ENCODE measurements at places on chromosomes 2 and 18.

- DNase-seq, result no peak
These were observed 56.2 kb downstream of the ETAA1 start for GRCh38 chr2:67453310-67453709.

DNA sequence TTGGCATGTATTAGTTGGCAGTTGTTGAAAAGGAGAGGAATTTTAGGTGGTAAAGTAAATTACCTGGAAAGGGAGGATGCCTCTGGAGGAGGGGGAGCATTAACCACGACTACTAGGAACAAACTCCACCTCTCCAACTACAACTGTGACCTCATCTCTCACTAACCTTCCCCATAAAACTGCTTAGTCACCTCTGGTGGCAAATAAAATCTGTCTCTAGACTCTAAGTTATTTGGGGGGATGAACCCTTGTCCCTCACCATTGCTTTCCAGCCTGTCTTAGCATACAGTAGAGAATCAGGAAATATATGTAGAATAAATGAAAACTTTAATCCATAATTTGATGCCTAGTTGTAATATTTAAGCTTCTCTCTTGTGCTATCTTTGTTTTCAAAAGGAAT lies 27.6 kb upstream of the MYO1B start:
- DNase-seq, result no peak

DNA sequence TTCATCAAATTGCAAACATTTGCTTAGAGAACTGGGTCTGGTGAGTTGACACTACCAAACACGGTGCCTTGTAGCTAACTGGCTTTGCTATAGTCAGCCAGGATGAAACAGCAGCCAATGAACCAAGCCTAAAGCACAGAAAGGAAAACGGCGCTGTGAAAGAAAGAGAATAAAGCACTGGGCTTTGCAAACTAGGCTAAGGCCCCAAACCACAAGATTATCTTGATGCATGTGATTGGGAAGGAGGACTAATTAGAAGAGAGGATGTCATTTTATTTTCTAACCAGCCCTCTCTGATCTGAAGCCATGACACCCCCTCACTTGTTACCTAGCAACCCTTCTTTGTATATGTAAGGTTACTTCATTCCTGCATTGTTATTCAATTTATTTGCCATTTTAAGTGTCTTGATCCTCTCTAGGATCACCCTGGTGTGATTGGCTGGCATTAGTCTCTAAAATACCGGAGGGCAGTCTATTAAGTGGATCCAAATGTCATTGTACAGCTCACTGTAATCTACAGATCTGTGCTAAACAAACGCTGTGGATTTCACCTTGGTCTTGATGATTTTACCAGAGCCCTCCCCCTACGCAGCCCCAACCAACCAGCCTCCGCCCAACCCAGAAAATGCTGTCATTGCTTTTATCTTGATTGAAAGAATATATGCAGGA lies 395.4 kb upstream of the ACVR2A start:
- no peak for DNase-seq

- DNase-seq, result no peak
These were observed 23.5 kb upstream of the SCN7A start for GRCh38 chr2:166517533-166518061.

GRCh38 chr18:24860978-24861680 lies 400.7 kb downstream of the HRH4 start:
- DNase-seq, result no peak

DNA sequence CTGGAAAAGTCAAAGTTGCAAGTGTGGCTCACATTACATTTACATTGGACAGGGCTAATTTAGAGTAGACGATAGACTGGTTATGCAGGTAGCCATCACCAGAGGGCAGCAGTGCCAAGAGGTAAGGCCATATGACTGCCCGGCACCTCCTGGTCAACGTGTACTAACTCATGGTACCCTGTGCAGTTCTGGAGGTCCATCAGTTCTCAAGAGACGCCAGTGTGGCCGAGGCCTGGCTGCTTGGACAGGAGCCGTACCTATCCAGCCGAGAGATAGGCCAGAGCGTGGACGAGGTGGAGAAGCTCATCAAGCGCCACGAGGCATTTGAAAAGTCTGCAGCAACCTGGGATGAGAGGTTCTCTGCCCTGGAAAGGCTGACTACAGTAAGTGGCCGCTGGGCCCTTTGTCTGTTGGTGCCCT lies 65.8 kb upstream of the EML6 start:
- DNase-seq, result peak; percentile 22

DNA sequence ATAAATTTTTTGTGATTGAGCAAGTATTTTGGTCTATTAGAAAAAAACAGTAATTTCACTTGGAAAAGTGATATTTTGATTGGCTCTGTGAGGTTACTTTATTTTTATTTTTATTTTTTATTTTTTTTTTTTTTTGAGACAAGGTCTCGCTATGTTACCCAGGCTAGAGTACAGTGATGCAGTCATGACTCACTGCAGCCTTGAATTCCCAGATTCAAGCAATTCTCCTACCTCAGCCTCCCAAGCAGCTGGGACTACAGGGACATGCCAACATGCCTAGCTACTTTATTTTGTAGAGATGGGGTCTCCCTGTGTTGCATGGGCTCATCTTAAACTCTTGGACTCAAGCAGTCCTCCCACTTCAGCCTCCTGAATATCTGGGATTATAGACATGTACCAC lies 60.9 kb upstream of the MGAT5 start:
- no peak for DNase-seq

DNA sequence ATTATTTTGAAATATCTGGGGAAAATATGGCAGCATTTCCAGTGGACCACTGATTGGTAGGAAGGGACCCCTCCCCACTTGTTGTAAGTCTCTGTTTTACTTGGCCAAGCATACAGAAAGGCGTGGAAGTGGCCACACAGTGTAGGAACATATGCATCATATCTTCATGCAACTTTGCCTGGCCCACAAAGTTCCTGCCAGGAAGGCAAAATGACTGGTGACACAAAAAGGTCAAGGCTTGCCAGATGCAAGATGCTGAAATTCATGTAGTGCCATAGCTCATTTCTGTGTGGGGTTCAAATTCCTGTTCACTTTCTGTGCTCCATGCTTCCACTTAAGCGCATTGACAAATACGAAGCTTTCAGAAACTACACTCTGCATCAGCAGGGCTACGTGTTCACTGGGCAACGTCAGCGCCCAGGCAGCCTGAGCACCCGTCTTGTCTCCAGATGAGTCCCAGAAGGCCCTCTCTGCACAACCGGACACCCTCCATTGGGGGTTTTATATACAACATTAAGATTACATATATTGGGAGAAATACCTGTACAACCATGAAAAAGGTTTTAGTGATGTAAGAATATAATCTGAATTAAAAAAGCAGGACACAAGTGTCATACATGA lies 3.6 kb downstream of the DYNC2LI1 start:
- no peak for DNase-seq

DNA sequence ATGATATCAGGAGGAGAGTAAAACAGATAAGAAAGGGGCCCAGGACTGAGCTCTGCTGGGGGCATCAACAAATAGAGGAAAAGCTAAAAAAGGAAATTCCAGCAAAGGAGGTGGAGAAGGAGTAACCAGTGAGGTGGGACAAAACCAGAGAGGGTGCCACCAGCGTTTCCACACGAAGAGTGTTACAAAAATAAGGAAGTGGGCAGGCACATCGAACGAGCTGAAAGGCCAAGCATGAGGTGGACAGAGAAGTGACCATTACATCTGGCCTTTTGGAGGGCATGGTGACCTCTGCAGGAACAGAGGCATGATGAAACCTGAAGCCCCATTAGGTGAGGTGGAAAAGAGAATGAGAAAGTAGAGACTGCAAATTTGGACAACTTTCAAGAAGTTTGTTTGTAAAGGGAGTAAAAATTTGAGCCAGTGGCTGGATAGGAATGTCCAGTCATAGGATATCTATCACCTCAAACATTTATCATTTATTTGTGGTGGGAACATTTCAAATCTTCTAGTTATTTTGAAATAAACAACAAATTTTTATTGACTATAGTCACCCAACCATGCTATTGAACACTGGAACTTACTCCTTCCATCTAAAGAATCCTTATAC lies 18.4 kb upstream of the VIT start:
- no peak for DNase-seq

DNA sequence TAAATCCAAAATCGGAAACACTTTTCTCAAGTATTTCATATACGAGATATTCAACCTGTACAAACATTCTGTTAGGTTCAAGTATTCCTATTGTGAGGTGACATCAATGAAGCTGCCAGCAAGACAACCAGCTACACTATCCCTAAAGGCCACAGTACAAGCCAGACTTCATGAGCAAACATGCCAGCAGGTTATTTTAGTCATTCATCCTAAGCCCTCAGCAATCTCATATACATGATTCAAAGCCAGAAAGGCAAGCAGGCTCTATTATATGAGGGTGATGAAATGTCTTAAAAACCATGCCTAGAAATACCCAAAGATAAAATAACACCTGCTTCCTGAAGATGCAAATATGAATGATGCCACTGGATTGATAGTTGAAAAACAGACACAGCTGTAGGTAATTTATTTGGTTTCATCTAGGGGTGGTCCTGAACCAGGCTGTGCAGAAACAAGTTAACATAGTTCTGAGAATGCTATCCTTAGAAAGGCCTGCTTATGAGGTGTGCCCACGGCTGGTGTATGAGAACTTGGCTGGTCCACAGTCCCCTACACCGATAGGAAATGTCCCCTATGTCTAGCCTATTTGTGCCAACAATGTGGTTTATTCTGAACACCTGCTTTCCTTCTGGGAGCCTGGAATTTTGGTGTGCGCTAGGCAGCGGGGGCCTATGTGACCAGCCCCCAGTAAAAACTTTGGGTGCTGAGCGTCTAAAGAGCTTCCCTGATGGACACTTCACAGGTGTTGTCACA lies 48.2 kb upstream of the KIDINS220 start:
- DNase-seq, result no peak

DNA sequence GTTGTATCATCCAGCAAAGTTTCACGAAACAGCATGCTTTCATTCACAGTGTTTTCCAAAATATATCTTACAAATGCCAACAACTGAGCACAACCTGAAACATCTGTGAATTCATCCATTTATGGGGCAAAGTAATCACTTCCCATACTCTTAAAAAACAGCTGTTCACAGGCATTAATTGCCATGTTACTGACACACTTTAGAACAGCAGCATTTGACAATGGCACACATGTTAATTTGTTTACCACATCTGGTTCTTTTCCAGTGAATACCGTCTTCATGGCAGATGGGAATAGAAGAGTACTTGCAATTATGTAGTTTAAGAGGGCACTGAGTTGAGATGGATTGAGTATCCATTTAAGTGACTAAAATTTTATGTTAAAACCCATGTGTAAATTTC lies 347.4 kb upstream of the LRP1B start:
- no peak for DNase-seq

DNA sequence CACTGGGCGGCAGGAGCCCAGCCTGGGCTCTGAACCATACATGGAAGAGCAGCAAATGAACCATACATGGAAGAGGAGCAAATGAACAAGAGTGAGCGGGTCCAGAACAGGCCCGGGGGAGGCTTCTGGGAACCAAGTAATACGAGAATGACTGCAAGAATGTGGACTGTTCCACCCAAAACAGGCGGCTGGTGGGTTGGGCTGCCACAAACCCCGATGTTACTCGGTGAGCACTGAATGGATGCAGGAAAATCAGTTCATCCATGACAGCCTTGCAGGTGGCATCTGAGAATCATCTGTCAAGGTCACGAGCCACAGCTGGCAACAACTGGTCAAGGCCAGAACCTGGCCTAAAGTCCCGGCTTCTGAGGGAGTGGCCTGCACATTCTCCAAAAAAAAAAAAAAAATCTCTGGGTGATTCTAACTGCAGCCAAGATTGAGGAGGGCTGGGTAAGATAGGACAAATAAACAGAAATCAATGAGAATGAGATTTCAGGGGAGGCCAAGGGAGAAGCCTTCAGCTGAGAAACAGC lies 106.1 kb downstream of the ZNF516 start:
- DNase-seq, result no peak

- no peak for DNase-seq
These were observed 23.1 kb downstream of the CYP27C1 start for GRCh38 chr2:127196998-127197397.

GRCh38 chr2:44075541-44075940 lies 79.8 kb upstream of the LRPPRC start:
- DNase-seq, result no peak

DNA sequence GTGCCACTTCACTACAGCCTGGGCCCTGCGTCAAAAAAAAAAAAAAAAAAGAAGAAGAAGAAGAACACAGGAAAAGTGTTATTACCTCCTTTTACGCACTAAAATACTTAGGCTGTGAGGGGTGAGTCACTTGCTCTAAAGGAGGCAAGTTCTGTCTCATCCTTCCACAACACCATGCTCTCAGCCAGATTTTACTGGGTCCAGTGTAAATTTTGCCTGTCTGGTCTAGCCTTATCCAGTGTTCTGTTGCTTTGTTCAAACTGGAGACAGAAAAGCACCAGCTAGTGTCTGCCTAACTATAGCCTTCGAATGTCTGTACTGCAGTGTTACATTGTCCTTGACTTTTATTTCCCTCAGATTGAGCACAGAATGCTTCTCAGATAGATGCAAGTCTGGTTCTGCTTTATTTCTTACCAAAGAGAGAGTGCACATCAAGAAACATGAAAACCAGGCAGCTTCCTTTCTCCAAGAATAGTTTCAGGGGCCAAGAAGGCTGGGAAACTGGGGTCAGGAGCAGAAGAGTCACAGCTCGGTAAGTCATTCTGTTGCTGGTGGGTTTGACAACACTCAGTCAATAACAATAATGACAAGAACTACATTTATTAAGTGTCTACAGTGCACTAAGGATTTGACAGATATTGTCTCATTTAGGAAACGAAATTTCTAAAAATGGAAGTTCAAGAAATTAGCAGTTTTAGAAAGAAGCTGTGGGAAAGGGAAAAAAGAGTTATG lies 3.1 kb upstream of the MSGN1 start:
- no peak for DNase-seq

GRCh38 chr18:59631583-59632181 lies 65.5 kb downstream of the CCBE1 start:
- no peak for DNase-seq

- DNase-seq, result peak; percentile 17
These were observed 384.5 kb downstream of the MTX2 start for GRCh38 chr2:176653479-176654443.

DNA sequence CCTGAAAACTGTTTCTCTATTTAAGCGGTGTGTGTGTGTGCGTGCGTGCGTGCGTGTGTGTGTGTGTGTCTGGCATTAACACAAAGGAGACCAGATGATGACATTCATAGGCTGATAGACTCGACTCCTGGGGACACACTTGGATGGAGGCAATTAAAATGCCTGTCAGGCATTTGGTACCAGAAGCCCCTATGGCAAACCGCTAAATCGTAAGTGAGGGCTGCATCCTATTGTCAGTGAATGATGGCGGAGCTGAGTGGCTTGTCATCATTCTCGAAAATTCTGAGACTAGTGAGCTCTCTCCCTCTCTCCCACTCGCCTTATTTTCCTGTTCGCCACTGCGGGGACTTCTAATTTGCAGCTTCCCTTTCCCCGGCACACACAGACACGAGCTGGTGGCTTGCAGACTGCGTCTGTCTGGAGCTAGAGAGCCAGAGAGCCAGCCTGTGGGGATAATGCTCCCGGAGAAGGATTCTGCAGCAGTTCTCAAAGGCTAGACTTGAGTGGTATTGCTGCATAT lies 155.4 kb downstream of the MAP2 start:
- DNase-seq, result no peak
